ENCODE measurements at places on chromosomes 7 and 10.

DNA sequence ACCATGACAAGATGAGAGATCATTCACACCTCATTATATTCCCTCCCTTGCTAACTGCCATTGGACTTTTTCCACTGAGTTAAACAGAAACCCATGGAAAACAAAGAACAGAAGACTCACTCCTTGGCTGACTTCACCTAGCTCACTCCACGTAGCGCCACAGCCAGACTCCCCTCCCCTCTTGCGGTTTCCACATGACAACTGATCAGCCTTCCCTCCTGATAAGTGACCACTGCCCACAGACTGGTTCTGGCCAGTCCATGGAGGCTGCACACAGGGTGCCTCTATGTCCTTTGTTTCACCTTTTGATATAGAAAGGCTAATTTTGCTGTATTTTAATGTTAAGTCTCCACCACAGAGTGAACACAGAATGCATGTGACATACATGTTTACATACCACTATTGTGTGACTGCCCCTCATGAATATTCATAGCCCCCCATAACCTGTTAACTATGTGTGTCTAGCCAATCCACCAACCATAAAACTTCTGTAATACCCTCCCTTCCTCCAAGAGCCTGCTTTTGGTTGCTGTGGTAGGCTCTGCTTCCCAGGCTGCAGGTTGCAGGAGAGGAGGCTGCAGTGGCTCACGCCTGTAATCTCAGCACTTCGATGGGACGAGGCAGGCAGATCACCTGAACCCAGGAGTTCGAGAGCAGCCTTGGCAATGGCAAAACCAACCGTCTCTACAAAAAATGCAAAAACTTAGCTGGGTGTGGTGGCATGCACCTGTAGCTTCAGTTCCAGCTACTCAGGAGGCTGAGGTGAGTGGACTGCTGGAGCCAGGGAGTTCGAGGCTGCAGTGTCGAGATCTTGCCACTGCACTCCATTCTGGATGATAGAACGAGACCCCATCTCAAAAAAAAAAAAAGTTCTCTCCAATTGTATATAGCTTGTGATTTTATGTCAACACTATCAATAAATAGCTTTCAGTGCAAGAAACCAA lies 10.0 kb upstream of the IFIT5 start:
- DNase-seq = no peak

DNA sequence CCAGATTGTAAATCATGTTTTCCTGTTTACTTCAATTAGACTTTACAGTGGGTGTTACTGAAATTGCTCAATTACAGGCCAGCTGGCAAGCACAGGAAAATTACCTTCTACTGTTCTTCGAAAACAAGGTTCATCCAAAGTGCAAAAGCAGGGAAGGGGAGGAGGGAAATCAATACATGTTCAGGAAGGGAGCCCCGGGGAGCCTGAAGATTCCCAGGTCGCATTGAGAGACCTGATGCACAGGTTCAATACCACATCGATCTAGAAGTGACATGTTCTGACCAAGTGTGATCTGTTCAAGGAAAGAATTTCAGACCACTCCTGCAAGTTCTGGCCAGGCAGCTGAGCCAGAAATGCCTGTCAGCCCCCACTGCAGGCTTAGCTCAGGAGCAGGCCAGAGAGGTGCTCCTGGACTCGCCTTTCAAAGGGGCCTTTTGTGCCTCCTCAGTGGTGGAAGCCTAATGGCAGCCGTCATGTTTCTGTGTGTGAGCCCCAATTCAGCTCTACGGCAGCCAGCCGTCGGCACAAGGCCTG lies 35.9 kb downstream of the FAM53B start:
- no peak for DNase-seq

- DNase-seq = no peak
Observed at GRCh38 chr10:88347597-88348304, 235.4 kb downstream of the RNLS start.

GRCh38 chr10:12019283-12019971 lies 23.2 kb downstream of the UPF2 start:
- no peak for DNase-seq

- no peak for DNase-seq
Observed at GRCh38 chr7:17501441-17502212, 203.2 kb downstream of the AHR start.

Data from HS-5 (cell line).